CD8-positive, alpha-beta memory T cell (primary cell): ENCODE measurements at places on chromosomes 11 and 22. TPM values are rescaled to one million over a fixed set of nuclear protein-coding genes. Genes with fewer than 3 reads are reported as not detected.

Gene SLC29A2
- 7.9 TPM for total RNA-seq

Gene KRTAP5-7
- total RNA-seq: not detected

- H3K4me3 ChIP-seq: no peak overlapping the region
- no peaks in the 10 kb centered on the region for H3K27me3 ChIP-seq
- no peaks in the 10 kb centered on the region for H3K4me1 ChIP-seq
- no peaks in the 10 kb centered on the region for H3K36me3 ChIP-seq
- DNase-seq: no peak
These were observed 116.6 kb downstream of the PLEKHA7 start for GRCh38 chr11:16897470-16898061.

DNA sequence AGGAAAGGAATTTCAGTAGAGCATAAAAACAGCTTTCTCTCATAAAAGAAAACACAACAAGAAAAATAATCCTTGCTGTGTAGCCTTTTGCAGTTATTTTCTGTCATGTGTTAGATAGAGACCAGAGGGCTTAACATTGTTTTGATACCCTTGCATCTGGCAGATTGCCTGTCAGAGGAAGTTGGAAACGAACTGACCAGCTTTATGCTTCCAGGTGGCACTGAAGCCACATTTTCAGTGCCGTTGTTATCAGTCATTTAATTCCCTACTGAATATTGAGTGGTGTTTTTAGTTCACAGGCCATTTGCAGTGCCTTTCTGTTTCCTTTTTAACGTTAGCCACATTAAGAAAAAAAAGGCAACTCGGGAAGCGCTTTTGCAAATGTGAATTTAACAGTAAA lies 21.5 kb upstream of the RAG2 start:
- H3K27ac ChIP-seq: no peak overlapping the region
- no peak for DNase-seq
- no peaks in the 10 kb centered on the region for H3K4me1 ChIP-seq
- peaks cover 4% of the 10 kb centered on the region for H3K27me3 ChIP-seq
- H3K36me3 ChIP-seq: no peaks in the 10 kb centered on the region
- H3K4me3 ChIP-seq: no peak overlapping the region

DNA sequence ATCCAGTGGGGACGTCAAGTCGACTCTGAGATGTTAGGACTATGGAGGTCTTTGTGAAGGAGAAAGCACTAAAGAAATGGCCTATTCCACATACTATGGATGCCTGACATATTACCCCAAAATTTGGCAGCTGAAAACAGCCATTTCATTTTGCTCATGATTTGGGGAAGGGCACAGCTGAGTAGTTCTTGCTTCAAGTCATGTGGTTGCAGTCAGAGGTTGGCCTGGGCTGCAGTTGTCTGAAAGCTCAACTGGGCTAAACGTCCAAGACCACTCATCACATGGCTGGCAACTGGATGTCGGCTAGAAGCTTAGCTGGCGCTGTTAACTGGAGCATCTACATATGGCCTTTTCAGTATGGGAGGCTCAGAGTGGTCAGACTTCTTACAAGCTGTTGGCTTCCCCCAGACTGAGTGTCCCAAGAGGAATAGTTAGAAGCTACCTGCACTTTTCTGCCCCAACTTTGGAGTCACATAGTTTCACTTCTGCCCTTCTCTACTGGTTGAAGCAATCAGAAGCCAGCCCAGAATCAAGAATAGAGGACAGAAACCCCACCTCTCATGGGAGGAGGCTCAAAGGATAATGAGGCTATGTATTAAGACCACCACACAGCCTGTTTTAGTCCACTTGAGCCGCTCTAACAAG lies 14.1 kb downstream of the SLC35C1 start:
- H3K27me3 ChIP-seq: no peaks in the 10 kb centered on the region
- DNase-seq: no peak
- no peak overlapping the region for H3K4me3 ChIP-seq
- H3K4me1 ChIP-seq: no peaks in the 10 kb centered on the region
- H3K36me3 ChIP-seq: no peaks in the 10 kb centered on the region

DNA sequence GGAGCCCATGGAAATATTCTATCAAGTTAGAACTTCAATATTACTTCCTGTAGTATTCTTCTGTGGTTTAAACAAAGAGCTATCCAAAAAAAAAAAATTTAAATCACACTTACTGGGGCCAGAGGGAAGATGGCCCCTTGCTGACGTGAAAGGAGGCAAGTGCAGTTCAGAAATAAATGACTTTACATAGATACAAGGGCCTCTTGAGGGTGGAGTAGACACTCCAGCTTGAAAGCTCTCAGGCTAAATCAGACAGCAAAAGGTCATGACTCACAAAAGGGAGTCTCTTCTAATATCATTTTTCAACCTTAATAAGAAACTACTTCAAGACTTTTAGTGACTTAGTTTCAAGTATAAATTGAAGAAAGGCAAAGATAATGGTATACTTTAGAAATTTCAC lies 1160.3 kb downstream of the FAM181B start:
- H3K27me3 ChIP-seq: no peaks in the 10 kb centered on the region
- H3K4me1 ChIP-seq: no peaks in the 10 kb centered on the region
- no peak overlapping the region for H3K4me3 ChIP-seq
- DNase-seq: no peak
- H3K27ac ChIP-seq: no peak overlapping the region
- no peaks in the 10 kb centered on the region for H3K36me3 ChIP-seq

GRCh38 chr22:17120281-17120680 lies 879 bp downstream of the TMEM121B start:
- H3K4me3 ChIP-seq: no peak overlapping the region
- no peak overlapping the region for H3K27ac ChIP-seq
- peak; percentile 40 for DNase-seq
- H3K36me3 ChIP-seq: no peaks in the 10 kb centered on the region
- H3K4me1 ChIP-seq: peaks cover 55% of the 10 kb centered on the region

GRCh38 chr11:75394085-75394840 lies 5.1 kb upstream of the RPS3 start:
- no peaks in the 10 kb centered on the region for H3K4me1 ChIP-seq
- H3K27me3 ChIP-seq: no peaks in the 10 kb centered on the region
- no peak overlapping the region for H3K4me3 ChIP-seq

DNA sequence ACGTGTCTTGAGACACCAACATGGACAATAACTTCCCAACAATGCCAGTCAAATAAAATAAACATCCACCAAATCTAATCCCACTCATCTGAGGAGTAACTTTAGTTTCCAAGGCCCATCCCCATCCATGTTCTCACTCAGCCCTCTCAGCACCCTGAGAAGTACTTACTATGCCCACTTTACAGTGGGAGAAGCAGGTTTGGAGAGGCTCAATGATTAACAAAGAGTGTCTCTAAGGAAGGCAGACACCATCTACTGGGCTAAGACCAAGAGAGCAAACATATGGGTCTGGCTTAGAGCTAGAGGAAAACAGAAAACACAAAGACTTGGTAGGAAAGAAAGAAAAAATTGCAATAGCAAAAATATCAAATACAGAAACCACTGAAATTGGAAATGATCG lies 11.3 kb downstream of the POLDIP3 start:
- peaks cover 5% of the 10 kb centered on the region for H3K4me1 ChIP-seq
- H3K36me3 ChIP-seq: peaks cover 40% of the 10 kb centered on the region
- H3K27ac ChIP-seq: no peak overlapping the region
- no peak overlapping the region for H3K4me3 ChIP-seq

DNA sequence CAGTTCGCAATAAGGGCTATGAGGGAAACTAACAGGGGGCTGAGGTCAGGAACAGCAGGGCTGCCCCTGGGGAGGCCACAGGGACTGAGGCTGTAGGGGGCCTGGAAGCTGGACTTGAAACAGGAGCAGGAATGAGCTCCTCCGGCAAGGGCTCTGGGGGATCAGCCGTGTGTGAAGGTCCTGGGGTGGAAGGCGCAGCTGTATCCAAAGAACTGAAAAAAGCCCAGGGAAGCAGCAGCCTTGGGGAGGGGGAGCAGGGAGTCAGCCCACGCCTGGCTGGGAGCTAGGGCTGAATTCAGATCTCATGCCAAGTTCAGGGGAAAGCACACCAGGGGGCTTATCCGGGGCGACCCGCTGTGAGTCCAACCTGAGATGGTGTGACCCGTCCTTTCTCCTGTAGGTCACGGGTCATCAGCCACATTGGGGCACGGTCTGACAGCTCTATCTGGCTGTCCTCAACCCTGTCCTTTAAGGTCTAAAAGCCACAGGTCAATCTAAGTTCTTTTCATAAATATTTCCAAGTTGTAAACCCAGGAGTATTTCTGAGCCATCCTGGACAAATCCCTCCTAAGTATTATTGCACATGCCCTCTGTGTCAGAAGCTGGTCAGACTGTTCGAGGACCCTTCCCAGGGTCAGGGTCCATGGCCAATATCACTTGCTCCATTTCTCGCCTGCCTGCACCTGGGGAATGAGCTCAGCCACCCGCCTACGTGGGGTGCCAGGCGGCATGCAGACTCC lies 18.0 kb downstream of the TP53AIP1 start:
- no peaks in the 10 kb centered on the region for H3K27me3 ChIP-seq
- no peaks in the 10 kb centered on the region for H3K36me3 ChIP-seq
- no peak for DNase-seq
- H3K27ac ChIP-seq: no peak overlapping the region

DNA sequence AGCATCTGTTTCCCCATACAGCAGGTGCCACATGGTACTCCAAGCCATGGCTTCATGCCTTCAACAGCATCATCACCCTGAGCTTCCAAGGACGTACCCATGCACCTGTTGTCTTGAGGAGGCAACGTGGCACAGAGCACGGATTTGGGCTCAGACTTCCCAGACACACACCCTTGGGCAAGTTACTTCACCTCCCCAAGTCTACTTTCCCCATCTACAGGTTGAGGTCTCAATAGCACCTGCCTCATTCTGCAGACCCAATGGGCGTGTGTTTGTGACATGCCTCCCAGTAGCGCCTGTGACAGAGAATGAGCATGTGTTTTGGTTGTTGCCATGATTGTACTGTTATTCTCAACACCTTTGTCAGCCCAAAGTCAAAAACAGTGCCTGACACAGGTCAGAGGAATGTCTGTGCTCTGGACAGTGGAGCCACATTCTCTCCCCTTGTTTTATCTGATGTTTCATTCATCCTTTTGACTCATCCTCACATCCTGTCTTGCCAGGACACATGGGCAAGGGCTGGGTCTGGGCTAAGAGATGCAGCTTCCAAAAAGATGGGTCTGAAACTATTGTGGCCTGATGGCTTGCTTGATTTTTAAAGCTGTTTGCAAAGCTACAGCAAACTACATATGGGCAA lies 53.4 kb upstream of the CCND1 start:
- H3K27me3 ChIP-seq: no peaks in the 10 kb centered on the region
- no peaks in the 10 kb centered on the region for H3K4me1 ChIP-seq
- no peak for DNase-seq
- H3K27ac ChIP-seq: no peak overlapping the region
- H3K4me3 ChIP-seq: no peak overlapping the region
- H3K36me3 ChIP-seq: no peaks in the 10 kb centered on the region

GRCh38 chr11:61554172-61554988 lies 26.5 kb downstream of the SYT7 start:
- DNase-seq: no peak
- no peaks in the 10 kb centered on the region for H3K4me1 ChIP-seq
- no peak overlapping the region for H3K4me3 ChIP-seq
- peaks cover 13% of the 10 kb centered on the region for H3K27me3 ChIP-seq
- no peaks in the 10 kb centered on the region for H3K36me3 ChIP-seq

DNA sequence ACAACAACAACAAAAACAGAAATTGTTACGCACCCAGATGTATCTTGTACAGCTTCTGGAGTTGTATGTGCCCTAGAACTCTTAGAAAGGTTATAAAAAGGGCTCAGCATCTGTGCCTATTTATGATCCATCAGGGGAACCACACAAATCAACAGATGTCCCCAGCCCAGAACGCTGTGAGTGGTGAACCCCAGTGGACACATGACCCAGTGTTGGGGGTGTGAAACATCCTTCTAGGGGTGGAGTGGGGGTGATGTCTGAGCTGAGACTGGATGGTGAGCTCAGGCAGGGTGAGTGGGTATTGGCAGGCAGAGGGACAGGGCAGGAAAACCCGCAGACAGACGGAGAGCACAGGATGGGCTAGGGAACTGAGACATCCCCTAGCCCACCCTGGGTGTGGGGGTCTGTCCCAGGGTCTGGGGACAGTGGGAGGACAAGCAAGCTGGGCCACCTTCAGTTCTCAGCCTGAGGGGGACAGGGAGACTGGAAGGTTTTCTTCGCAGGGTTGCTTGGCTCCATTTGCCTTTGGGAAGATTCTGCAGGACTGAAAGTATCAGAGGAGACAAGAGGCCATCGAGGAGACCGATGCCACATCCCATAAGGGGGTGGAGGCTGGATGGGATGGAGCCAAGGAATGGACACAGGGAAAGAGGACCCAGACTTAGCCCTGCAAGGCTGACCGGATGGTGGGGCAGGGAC lies 5.8 kb upstream of the EMID1 start:
- no peaks in the 10 kb centered on the region for H3K36me3 ChIP-seq
- no peak overlapping the region for H3K27ac ChIP-seq
- no peak overlapping the region for H3K4me3 ChIP-seq
- H3K27me3 ChIP-seq: no peaks in the 10 kb centered on the region
- peaks cover 17% of the 10 kb centered on the region for H3K4me1 ChIP-seq

- peaks cover 3% of the 10 kb centered on the region for H3K27me3 ChIP-seq
- no peak for DNase-seq
- H3K27ac ChIP-seq: no peak overlapping the region
- H3K36me3 ChIP-seq: no peaks in the 10 kb centered on the region
- no peak overlapping the region for H3K4me3 ChIP-seq
- no peaks in the 10 kb centered on the region for H3K4me1 ChIP-seq
These were observed 19.1 kb upstream of the OOSP1 start for GRCh38 chr11:59918987-59919589.

DNA sequence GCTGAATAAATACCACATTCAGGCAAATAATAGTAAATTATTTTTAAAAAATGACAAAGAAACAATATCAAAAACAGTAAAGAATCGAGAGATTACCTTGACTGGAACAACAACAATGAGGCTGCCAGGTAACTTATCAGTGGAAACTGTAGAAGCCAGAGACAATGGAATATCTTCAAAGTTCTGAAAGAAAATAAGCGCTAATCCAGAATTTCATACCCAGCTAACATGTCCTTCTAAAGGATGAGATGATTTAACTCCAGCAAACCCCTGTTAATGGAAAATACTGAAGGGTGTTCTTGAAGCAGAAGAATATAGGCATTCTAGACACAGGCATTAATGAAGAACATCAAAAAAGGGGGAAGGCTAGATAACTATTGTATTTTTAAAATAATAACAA lies 20.7 kb upstream of the SCUBE2 start:
- H3K4me1 ChIP-seq: no peaks in the 10 kb centered on the region
- no peaks in the 10 kb centered on the region for H3K27me3 ChIP-seq
- no peak for DNase-seq
- H3K36me3 ChIP-seq: no peaks in the 10 kb centered on the region
